ENCODE measurements at places on chromosomes 4 and X. TPM values are rescaled to one million over a fixed set of nuclear protein-coding genes. Genes with fewer than 3 reads are reported as not detected.

DNA sequence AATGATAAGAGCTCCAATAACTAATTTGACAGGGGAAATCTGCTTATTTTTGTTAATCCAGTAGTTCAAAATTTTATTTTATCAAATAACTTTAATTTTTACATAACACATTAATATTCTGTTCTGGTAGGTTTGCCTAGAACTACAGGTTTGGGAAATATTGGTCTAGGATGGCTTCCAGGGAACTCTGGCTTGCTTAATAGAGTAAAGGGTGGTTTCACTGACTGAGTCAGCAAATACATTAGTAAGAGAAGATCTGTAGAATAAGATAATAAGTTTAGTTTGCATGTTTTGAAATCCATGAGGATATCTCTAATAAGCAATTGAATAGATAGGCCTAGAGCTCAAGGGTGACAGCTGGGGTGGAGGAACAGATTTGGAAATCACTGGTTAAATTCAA is 500.7 kb downstream of the ZNF674 start:
- H3K27me3 ChIP-seq: no peaks in the 10 kb centered on the region
- H3K4me1 ChIP-seq: peaks cover 5% of the 10 kb centered on the region
- no peak overlapping the region for H3K27ac ChIP-seq
- no peak for DNase-seq

Gene TCEAL7
- not detected for total RNA-seq

Gene CXCL11
- total RNA-seq: 0.14 TPM

Gene CASK
- 14.4 TPM for total RNA-seq

Gene NLRP2B
- total RNA-seq: not detected

Gene UBQLN2
- total RNA-seq: 36.6 TPM

- no peak overlapping the region for H3K4me3 ChIP-seq
- H3K27me3 ChIP-seq: peaks cover 6% of the 10 kb centered on the region
- no peaks in the 10 kb centered on the region for H3K4me1 ChIP-seq
- H3K36me3 ChIP-seq: no peaks in the 10 kb centered on the region
These were observed 81.1 kb upstream of the HELT start for GRCh38 chr4:184937030-184937710.

GRCh38 chr4:38468339-38468866 is 195.6 kb upstream of the KLF3 start:
- DNase-seq: no peak
- H3K27ac ChIP-seq: no peak overlapping the region
- H3K4me3 ChIP-seq: no peak overlapping the region
- H3K36me3 ChIP-seq: peaks cover 8% of the 10 kb centered on the region
- peaks cover 9% of the 10 kb centered on the region for H3K4me1 ChIP-seq

Gene CCDC120
- 3.1 TPM for total RNA-seq

- DNase-seq: no peak
- no peaks in the 10 kb centered on the region for H3K36me3 ChIP-seq
- no peak overlapping the region for H3K27ac ChIP-seq
- H3K4me3 ChIP-seq: no peak overlapping the region
- H3K27me3 ChIP-seq: no peaks in the 10 kb centered on the region
These were observed 534.0 kb downstream of the ANKRD50 start for GRCh38 chr4:124178449-124179021.

GRCh38 chr4:101071241-101071640 is 276.1 kb downstream of the PPP3CA start:
- no peak for DNase-seq
- H3K27me3 ChIP-seq: no peaks in the 10 kb centered on the region
- no peak overlapping the region for H3K27ac ChIP-seq
- no peaks in the 10 kb centered on the region for H3K36me3 ChIP-seq
- no peak overlapping the region for H3K4me3 ChIP-seq
- peaks cover 2% of the 10 kb centered on the region for H3K4me1 ChIP-seq

Gene PCYT1B
- total RNA-seq: 0.43 TPM

- no peak overlapping the region for H3K27ac ChIP-seq
- peak; percentile 20 for DNase-seq
- H3K27me3 ChIP-seq: no peaks in the 10 kb centered on the region
- H3K36me3 ChIP-seq: no peaks in the 10 kb centered on the region
These were observed 208.1 kb upstream of the EOLA2 start for GRCh38 chrX:150146271-150146896.

Gene SLC9B1
- total RNA-seq: 1.8 TPM

DNA sequence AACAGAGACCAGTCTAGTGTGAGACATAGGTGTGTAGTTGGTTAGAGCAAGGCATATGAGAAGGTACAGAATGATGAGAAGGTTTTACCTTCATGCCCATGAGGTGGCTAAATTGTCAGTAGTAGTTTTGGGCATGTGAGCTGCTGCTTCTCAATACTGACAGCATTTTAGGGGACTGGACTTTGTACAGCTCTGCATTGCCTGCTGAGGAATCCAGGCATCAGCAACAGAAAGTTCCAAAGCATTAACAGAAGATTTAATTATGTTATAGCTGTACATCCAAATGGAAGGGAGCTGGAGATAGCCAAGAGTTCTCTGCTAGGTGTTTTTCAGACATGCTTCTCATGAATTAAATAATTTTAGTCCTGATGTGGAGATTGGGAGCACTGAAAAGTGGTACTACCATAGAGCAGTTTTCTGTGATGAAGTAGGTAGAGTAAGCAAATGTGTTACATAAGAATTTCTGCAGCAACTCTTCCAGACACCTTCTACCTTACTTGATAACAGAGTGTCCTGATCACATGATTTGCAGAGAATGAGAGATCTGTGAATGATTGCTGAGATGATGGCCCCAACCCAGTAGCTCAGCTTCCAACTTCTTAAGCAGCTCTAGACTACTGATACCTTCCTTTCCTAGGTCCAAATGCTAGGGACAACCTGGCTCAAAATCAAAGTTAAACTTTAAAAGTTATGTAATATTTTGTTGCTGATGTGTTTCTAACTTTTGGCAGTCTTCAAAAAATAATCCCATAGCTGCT is 30.4 kb downstream of the FNIP2 start:
- H3K27ac ChIP-seq: no peak overlapping the region
- no peak for DNase-seq
- H3K36me3 ChIP-seq: no peaks in the 10 kb centered on the region
- no peak overlapping the region for H3K4me3 ChIP-seq
- H3K27me3 ChIP-seq: no peaks in the 10 kb centered on the region

GRCh38 chr4:181958446-181958845 is 284.8 kb upstream of the TENM3 start:
- H3K4me3 ChIP-seq: no peak overlapping the region
- no peaks in the 10 kb centered on the region for H3K4me1 ChIP-seq
- no peak overlapping the region for H3K27ac ChIP-seq

DNA sequence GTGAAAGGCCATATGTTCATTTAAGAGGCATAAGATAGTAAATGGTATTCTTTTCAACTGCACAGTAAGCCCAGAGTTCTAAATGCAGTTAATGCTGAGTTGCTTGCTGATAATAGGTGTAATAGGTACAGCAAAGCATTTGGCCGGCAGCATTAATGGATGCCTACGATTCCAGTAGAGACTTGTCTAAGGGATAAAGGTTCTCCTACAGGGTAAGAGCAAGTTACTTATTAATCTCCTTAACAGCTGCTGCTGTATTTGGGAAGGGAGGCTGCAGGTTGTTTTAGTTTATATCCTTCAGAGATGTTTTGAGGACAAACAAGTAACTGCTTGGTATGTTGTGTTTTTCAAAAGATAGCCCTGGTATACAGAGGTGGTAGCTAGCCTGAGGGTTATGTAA is 16.8 kb downstream of the TSPAN7 start:
- H3K36me3 ChIP-seq: no peaks in the 10 kb centered on the region
- no peaks in the 10 kb centered on the region for H3K4me1 ChIP-seq
- H3K27me3 ChIP-seq: no peaks in the 10 kb centered on the region
- H3K27ac ChIP-seq: no peak overlapping the region
- no peak for DNase-seq
- no peak overlapping the region for H3K4me3 ChIP-seq

DNA sequence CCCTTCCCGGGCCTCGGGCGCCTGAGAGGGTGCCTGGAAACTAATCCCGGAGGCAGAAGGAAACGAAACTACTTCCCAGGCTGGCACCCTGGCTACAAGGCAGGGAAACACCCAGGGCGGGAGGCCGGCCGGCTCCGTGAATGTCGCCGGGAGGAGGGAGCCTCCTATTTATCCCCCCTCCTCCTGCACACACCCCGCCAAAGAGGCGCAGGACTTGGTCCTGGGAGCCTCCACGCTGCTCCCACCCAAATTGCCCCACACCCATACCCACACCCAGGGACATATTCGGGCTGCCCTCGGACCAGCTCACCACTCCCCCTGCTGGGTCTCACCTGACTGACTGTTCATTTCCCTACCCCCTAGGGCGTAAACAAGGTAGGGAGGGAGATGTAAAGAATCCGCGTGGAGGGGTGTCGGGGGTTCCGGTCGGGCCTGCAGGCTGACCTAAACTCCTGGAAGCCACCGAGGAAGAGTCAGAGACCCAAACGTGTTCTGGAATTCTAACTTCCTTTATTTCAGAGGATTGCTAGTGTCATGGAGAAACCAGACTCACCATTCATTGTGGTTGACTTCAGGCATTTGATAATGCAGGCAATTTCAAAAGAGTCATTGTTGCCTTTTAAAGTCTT is at the start of gene BTC:
Gene BTC (minus strand): TSS at position 142 of the 629 bp plus-strand sequence. CDS start 198 bp downstream, outside the sequence.
- peak; percentile 17 for DNase-seq
- H3K27me3 ChIP-seq: peaks cover 50% of the 10 kb centered on the region

Gene BEX3
- total RNA-seq: 21.1 TPM

Gene BRS3
- not detected for total RNA-seq

- H3K27me3 ChIP-seq: no peaks in the 10 kb centered on the region
- no peaks in the 10 kb centered on the region for H3K4me1 ChIP-seq
- H3K4me3 ChIP-seq: peak overlapping the region; percentile 99
These were observed 3.0 kb downstream of the RPL10 start for GRCh38 chrX:154401045-154401799.

DNA sequence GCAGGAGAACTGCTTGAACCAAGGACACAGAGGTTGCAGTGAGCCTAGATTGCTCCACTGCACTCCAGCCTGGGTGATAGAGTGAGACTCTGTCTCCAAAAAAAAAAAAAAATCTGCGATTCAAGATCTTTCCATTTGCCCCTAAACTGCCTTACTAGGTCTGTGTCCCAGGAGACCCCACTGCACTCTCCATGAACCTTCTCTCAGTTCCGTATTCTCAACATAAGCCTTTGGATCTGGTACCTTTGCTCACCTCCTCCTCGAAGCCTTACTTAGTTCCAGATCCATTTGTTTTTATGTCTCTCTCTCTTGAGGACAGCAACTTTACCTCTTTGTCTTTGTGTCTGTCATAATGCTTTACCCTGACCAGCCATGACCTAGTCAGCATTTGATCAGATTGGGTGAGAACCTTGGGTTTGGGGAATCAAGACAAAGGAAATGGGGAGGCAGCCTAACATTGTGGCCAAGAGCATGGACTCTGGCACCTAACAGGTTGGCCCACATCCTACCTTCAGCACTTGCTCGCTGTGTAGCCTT is 33.7 kb downstream of the BST1 start:
- H3K27ac ChIP-seq: no peak overlapping the region
- H3K36me3 ChIP-seq: peaks cover 7% of the 10 kb centered on the region
- DNase-seq: no peak
- H3K27me3 ChIP-seq: no peaks in the 10 kb centered on the region
- H3K4me1 ChIP-seq: peaks cover 42% of the 10 kb centered on the region

- no peaks in the 10 kb centered on the region for H3K27me3 ChIP-seq
- DNase-seq: no peak
- no peaks in the 10 kb centered on the region for H3K4me1 ChIP-seq
- no peak overlapping the region for H3K4me3 ChIP-seq
- H3K27ac ChIP-seq: no peak overlapping the region
These were observed 234.7 kb downstream of the OR13H1 start for GRCh38 chrX:131778269-131779218.

- H3K4me1 ChIP-seq: no peaks in the 10 kb centered on the region
- no peaks in the 10 kb centered on the region for H3K36me3 ChIP-seq
- no peak overlapping the region for H3K27ac ChIP-seq
- no peak for DNase-seq
- no peak overlapping the region for H3K4me3 ChIP-seq
These were observed 202.3 kb downstream of the PARM1 start for GRCh38 chr4:75135068-75135825.

DNA sequence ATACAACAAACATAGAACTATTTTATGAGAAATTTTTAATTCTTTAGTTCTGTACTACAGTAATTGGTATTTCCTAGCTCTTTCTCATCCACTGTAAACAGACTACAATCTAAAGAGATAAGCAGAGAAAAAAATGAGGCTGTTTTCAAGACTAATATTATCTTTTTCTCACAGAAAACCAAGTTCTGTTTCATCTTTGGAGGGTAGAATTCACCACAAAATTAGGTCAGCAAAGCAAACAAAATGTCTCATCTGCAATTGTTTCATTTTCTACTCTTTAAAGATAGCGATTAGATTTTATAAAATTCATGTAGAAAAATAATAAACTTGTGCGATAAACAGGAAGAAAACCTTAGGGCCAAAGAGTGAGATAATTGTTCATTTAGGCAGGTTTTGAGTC is 10.8 kb downstream of the APOO start:
- H3K27ac ChIP-seq: no peak overlapping the region
- no peak for DNase-seq
- H3K27me3 ChIP-seq: no peaks in the 10 kb centered on the region
- H3K36me3 ChIP-seq: peaks cover 2% of the 10 kb centered on the region
- H3K4me3 ChIP-seq: no peak overlapping the region
- no peaks in the 10 kb centered on the region for H3K4me1 ChIP-seq

Gene CTAG1B
- total RNA-seq: not detected

Gene PROM1
- 0.35 TPM for total RNA-seq

Data from activated CD4-positive, alpha-beta T cell treated with anti-CD3 and anti-CD28 coated beads for 36 hours (primary cell).